ENCODE measurements at places on chromosomes 4 and X.

DNA sequence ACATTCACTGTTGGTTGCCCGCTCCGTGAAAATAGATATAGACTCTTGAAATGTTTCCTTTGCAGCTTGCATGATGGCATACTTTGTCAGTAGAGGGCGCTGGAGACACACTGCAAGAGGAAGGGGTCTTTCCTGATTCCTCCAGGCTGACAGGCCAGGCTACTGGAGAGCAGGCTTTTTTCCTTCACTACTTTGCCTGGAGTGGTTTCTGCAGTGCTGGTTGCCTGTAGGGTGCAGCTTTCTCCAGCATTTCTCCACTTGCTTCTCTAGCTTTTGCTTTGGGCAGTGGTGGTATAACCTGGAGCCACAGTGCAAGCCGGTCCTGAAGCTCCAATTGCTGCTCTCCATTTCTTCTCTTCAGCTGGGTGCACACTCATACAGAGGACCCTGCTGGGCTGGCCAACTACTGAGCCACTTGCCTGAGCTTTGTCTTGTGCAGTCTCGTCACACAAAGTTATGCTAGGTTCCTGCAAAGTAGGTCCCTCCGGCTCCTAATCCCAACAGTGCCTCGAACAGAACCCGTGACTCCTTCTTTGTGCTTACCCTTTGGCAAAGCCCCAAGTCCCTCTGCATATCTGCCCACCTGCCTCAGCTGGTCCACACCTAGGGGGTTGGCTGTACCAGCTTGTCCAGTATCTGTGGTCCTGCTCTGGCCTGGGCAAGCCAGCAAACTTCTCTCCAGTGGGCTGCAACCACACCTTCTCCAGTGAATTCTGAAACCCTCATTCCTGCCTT lies 46.3 kb downstream of the RASSF6 start:
- DNase-seq: no peak

DNA sequence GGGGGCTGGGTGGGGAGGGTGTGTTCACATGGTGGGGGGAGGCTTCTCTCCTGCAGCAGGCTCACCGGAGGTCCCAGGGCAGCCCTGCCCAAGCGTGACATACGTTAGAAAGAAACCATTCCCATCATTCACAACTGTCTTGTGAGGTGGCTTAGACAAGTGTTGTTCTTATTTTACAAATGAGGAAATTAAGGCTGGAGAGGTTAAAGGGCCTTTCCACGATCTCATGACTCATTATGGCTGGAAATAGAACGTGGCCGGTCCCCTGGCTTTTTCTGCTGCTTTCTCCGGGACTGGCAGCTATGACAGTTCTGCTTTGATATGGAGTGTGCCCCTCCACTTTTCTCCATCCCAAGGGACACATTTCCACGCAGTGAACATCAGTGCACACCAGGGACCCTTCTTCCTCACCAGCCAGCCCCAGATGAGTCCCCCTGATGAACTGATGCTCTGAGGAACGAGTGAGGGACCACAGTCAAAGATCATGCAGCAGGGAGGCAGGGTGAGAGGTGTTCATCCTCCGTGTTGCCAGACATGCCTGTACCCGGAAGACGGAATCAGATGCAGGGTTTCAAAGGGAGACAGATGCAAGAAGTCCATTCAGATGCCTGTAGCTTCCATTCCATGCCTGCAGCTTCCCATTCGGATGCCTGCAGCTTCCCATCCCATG lies 64.0 kb upstream of the ACSL1 start:
- DNase-seq: no peak

DNA sequence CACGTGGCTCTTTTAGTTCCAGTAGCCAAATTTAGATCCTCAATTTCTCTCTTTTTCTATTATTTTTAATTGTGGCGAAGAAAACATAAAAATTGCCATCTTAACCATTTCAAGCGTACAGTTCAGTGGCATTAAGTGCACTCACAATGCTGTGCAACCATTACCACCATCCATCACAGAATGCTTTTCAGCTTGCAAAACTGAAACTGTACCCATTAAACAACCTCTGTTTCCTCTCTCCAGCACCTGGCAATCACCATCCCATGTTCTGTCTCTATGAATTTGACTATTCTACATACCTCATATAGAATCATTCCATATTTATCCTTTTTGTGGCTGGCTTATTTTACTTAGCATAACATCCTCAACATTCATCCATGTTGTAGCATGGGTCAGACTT lies 74.9 kb downstream of the METTL14 start:
- DNase-seq: no peak

DNA sequence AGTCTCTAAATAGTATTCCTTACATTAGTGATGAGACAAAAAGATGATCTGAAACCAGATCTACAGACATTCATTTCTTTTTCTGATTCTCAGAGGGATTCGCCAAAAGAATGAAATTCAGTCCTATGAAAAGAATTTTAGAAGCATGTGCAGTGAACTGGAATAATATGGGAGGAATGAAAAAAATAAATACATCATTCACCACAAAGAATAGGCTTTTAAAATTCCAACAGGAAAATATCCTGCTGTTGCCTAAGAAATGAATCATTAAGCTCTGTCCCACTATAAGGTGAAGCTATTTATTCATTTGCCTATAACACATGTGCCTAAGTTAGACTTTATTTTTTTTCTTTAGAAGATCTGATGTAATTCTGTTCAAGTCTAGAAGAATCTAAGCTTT lies 165.9 kb downstream of the IL15 start:
- no peak for DNase-seq

GRCh38 chrX:40646489-40647306 lies 663 bp downstream of the CXorf38 start:
- DNase-seq: peak; percentile 78

GRCh38 chr4:56692576-56692975 lies 11.5 kb upstream of the HOPX start:
- DNase-seq: no peak

DNA sequence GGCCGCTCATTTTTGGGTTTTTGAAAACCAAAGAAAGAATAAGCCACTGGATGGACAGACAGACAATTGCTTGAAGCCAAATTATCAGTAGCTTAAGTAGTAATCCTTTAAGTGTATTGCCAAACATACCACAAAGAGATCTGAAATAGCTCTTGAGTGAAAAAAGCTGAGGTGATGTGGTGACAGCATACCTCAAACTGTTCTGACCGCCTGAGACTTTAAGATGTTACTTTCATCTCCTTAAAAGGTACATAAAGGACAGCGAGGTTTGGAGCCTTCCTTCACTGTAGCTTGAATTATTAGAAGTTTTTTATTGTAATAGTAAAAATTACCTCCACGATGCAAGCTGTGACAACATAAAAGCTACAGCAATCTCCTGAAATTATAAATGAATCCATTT lies 271.5 kb upstream of the FAM241A start:
- DNase-seq: no peak

DNA sequence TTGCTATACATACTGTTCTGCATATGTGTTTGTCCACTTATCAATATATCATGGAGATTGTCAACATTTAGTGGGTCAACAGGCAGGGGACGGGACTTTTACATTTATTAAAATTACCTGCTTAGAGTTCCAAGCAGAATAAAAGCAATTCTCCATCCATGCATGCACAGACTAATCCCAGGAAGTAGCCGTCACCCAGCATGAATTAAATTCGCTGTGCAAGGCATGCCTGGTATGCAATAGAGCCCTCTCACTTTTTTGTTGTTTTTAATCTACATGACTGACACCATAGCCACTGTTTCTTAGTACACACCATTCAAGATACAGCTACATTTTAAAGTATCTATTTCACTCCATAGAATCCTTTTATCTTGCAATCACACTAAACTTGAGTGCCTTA lies 108.9 kb downstream of the USP46 start:
- DNase-seq: no peak

DNA sequence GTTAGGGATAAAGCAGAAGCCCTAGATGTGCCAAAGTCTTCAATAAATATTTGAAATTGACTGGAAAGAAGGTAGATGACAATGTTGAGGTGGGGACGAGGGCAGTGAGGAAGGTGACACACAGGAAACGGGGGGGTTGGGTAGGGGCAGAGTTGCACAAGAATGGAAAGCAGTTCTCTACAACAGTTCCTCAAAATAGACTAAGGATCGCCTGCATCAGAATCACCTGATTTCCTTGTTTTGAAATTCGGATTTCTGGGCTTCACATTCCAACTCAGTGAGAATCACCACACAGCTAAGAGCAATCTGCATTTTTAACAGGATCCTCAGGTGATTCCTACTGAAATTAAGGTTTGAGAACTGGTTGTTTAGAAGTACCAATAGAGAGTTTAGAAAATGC lies 70.6 kb downstream of the ARFIP1 start:
- DNase-seq: no peak

DNA sequence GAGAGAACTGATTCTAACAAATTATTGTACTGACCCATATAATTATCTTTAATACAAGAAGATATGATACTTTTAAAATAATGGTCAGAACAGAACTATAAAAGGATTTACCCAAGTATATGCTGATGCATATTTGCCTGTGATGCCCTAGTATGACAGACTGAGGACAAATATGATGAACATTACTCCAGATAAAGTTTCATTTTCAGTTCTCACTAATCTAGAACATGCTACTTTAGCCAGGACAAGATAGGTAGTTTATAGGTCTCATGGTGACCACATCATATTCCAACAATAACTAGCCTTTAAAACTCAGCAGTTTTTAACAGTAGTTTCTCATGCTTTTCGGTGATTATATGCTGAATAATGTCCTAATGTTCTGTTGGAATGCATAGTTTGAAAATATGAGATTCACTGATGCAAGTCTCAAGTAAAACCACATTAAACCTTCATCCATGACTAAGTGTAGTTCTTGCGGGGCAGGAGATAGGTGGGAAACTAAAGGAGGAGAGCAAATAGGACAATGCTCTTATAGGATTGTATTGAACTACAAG lies 295.2 kb upstream of the AGA start:
- no peak for DNase-seq

GRCh38 chr4:100936661-100937375 lies 410.5 kb downstream of the PPP3CA start:
- no peak for DNase-seq

GRCh38 chr4:14215116-14215770 lies 587.7 kb upstream of the BOD1L1 start:
- no peak for DNase-seq

DNA sequence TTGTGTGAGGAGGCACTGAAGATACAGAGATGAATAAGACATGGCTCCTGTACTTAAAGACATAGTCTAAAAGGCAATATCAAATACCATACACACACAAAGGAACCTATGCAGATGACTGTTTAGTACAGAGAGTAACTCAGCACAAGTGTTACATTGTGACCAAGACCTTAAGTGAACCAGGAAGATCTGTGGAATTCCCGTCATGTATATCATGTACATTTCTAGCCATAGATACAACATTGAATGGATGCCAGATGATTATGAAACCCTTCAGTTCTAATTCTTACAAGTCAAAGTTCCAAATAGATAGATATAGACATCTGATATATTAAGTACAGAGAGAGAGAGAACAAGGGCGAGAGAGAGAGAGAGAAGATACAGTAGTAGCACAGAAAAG lies 73.2 kb downstream of the PAK3 start:
- no peak for DNase-seq

- DNase-seq: no peak
Measured at GRCh38 chr4:104964410-104965175, 182.1 kb upstream of the TET2 start.

DNA sequence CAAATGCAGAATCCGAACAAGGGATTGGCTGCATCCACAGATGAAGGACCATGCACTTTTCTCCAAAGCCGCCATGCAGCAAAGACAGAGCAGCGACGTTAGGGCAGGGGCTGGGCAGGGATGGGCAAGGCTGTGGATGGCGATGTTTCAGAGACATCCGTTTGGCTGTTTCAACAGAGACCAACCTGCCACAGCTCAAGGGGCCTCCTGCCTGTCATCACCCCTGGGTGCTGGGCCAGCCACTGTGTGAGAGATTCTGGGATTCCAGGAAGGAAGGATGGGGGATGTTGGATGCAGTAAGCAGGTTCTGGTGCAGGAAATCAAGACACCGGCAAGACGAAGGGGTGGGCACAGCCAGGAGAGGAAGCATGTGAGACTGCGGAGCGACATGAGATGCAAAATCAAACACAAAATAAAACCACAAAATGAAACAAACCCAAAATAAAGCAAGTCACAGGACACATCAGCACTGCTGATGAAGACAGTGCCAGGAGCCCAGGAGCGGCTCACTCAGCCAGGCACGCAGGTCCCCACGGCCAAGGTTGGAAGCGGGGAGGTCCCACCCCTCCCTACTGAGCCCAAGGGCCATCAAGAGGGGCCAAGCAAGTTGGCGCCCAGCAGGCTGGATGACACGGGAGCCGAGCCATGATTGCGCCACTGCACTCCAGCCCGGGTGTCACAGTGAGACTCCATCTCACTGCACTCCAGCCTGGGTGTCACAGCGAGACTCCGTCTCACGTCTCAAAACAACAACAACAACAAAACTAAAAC lies 68.1 kb downstream of the FAM53A start:
- DNase-seq: no peak

GRCh38 chr4:127049526-127049925 lies 583.2 kb upstream of the INTU start:
- no peak for DNase-seq

DNA sequence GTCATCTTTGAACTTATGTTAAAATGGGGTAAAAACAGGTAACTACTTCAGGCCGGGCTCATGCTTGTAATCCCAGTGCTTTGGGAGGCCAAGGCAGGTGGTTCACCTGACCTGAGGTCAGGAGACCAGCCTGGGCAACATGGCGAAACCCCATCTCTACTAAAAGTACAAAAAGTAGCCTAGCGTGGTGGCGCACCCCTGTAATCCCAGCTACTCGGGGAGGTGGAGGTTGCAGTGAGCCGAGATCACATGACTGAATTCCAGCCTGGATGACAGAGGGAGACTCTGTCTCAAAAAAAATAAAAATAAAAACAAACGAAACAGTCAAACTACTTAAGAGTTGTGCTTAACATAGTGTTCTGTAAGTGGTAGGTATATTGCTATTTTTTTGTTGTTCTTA lies 2.5 kb downstream of the DDX3X start:
- no peak for DNase-seq

DNA sequence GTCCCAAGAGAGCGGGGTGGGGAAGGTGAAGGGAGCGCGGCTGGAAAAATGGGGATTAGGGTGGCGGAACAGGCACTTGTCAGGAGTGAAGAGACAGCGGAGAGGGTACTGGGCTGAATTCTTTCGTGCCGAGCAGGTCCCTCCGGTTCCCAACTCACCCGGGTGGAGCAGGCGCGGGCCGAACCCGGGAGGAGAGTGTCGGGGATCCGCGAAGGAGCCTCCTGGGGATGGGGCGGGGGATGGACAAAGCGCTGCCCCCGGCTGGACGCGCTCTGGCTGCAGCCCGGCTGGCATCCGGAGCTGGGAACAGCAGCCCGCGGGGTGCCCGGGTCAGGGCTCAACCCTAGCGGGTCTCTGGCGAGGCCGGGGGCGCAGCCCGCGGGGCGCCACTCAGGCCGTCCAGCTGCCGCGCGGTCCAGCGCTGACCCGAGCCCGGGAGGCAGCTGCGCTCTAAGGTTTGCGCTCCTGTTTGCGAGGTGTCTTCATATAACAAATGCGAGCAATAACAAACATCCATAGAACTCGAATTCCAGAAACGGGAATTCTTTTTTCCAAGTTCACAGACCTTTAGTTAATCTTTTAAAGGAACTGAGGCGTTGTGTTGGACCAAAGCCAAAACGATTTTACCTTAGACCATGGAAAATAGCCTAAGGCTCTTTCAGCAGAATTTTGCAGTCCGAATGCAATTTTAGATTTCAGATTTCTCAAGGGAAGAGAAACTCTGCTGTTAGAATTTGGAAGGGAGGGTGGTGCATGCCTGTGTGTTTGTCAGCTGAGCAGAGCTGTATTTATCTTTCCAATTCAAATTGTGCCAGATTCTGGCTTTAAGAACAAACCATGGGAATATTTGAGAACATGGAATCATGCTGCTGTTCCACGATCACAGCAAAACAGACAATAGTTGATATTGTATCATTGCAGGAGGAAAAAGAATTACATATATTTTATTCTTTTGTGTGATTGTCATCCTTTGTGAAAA lies 744 bp downstream of the NPY5R start:
- no peak for DNase-seq

Measured in coronary artery (tissue), 2 donors.